ENCODE measurements at places on chromosomes 16 and 17.

GRCh38 chr16:8258523-8258922 is 331.8 kb downstream of the TMEM114 start:
- DNase-seq, result no peak

DNA sequence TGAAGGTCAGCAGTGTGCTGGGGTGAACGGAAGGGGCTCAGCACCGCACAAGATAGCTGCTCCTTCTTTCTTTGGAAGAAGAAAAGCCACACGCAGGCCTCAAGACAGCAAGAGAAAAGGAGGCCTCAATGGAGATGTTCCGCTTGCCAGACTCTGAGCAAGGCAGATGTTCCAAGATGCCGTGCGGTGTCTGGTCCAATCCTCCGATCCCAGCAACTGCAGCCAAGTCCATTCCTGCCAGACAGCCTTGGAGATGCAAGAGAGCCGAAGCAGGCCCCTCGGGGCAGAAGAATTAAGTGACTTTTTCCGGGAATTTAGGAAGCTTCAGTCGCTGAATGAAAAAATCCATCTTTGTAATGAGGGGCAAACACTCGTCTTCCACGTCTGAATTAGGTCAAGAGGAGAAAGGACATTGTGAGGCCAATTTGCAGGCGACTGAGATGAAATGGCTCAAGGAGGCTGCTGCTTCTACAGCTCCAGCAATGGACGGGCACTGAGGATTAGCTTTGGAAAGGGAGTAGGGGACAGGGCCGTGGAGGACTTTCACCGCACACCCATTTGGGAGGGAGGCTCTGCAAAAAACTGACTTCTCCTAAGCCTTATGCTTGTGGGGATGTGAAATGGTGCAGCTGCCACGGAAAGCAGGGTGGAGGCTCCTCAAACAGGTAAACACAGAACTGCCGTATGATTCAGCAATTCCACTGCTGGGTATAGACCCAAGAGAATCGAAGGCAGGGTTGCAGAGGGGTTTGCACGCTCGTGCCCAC is 44.7 kb downstream of the RPH3AL start:
- no peak for DNase-seq

DNA sequence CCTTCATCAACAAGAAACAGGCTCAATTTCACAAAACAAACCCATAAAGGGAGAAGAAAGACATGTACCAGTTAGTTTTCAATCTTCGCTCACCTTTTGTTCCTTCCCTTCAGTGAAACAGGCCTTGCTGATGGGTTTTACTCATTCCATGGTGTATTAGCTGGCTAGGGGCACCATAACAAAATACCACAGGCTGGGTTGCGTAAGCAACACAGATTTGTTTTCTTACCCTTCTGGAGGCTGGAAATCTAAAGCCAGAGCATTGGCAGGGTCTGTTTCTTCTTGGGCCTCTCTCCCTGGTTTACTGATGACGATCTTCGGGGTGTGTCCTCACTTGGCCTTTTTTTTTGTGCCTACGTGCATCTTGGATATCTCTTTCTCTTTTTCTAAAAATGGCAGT is 383.4 kb upstream of the RBFOX1 start:
- DNase-seq, result no peak

DNA sequence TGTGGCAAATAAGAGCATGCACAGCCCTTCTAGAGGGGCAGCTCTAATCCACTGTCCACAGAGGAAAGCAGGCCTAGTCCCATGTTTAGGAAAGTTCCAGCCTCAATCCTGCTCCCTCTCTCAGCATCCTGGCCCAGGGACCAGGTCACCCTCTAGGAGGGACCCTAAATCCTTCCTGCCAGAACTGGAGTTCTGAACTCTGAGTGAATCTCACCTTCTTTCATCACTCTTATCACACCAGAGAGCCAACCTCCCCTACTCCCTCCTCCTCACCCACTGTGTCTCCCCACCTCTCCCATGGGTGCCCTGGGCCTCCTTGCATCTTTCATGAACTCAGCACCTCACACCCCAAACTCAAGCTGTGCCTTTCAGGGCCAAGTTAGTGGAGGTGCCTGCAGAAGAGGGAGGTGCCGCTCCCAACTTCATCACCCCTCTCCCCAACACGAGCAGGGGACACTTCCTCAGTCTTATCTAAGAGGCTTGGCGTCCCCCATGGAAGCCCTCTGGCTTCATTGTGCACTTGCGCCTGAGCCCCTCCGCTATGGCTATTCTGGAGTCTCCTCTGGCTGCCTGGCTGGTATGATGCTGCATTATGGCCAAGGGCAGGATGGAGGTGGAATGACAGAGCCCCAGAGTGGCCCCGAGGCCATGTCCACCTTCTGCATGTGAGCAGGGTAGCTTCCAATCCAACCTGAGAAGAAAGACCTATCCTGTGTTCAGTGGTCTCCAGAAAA is 31.7 kb downstream of the PIK3R6 start:
- no peak for DNase-seq

DNA sequence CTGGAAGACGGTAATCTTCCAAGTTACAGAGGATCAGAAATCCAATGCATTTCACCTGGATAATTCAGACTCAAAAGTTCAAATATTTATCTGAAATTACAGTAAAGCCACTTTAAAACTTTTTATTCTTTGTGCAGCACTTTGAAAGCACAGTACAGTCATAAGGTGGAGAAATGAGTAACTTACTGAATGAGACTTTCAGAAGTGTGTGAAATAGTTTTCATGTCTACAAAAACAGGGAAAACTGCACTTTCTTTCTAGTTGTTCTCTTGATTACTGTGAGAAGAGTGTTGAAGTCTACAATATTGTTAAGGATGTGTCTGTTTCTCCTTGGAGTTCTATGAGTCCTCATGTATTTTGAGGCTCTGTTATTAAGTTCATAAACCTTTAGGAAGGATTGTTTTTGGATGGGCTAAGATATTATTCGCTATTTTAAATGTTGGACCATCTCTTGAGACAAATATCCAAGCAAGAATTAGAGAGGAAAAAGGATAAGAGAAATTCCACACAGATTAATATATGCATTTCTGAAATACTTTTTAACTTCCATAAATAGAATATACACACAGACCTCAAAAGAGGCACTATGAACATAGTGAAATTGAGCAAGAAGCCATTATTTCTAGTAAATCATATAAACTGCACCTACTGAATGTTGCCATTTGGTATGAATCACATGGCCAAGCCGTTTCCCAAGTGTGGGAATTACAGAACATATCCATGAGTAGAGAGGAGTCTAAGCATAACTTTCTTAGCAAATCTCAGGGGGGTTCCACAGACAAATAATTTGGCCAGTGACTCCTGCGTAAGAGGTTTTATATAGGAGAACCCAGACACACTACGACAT is 83.6 kb upstream of the PLEKHM1 start:
- no peak for DNase-seq

GRCh38 chr17:40538936-40539705 is 26.2 kb downstream of the CCR7 start:
- no peak for DNase-seq

DNA sequence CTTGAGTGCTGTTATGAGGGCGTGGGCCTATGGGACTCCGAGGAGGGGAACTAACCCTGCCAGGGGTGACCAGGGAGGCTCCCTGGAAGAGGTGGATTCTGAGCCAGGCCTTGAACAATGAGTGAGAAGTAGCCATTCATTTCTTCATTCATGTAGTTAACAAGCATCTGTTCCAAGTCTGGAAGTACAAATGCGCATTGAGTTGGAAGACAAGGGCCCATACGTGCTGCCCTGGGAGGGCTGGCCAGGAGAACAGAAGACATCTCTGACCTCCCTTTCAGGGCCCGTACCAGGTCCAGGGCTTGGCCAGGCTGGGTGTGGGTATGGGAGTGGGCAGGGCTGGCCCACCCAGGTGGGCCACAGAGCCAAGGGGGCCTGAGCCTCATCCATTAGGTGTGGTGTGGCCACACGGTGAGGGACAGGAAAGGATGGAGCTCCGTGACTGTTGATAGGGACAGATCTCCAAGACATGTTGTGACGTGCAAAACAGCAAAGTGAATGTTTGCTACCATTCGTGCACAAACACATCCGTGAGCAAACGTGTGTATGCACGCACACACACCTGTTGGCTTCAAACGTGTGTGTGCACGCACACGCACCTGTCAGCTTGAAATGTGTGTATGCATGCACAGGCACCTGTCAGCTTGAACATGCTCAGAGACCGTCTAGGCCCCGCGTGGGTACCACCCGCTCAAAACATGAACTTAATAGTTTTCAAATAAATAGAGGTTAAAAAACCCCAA is 46.8 kb downstream of the ZDHHC7 start:
- DNase-seq, result no peak

GRCh38 chr16:83137894-83138293 is 511.1 kb downstream of the CDH13 start:
- DNase-seq, result no peak

- no peak for DNase-seq
Observed at GRCh38 chr17:5583426-5584382, 605 bp downstream of the NLRP1 start.

- DNase-seq, result no peak
Observed at GRCh38 chr16:24685539-24686432, 43.7 kb upstream of the TNRC6A start.

DNA sequence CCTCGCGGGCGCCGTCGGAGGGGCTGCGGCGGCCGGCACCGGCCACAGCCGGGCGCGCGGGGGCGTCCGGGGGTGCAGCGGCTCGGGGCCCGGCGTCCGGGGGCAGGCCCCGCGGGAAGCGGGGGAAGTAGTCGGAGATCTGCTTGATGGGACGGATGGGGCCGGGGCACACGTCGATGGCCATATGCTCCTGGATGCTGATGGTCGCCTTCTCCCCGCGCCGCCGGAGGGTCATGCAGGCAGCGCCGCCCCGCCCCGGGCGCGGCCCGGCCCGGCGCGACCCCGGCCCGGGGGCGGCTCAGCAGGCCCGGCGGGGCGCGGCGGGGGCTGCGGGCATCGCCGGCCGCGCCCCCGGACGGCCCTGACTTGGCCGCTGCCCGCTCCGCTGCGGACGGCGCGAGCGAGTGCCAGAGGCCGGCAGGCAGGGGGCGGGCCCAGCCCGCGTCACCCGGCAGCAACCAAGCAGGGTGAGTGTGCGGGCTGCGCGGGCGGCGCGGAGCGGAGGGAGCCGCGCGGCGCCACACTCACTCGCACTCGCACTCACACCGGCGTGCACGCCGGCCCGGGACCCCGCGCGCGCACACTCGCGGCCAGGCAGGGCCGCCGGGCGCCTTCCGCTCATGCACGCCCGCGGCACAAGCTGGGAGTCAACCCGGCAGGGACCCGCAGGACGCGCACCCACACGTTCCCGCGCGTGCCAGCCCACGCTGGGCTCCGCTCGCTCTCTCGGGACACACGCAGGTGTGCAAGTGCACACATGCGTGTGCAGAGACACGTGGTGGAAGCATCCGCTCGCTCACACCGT is at the start of gene DOC2B:
TSS of gene DOC2B (minus strand) at position 406 of the 805 bp plus-strand sequence. CDS start at position 235, 171 bp downstream.
- DNase-seq, result no peak

DNA sequence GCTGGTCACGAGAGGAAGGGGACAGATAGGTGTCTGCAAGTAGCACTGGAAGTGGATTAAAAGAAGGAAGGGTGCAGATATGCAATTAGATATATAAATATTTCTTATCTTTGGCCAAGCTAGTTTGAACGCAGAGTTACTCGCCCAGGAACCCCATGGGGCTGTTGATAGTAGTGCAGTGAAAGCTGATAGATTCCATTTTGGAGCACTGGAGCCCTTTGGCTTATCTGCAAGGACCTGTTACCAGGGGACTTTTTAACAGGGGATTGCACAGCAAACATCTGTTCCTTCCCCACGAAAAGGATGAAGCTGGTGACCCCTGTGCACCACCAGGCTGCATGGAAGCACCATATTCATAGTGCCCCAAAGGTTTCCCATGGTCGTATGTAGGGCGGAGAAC is 218.7 kb downstream of the SHISA9 start:
- no peak for DNase-seq

DNA sequence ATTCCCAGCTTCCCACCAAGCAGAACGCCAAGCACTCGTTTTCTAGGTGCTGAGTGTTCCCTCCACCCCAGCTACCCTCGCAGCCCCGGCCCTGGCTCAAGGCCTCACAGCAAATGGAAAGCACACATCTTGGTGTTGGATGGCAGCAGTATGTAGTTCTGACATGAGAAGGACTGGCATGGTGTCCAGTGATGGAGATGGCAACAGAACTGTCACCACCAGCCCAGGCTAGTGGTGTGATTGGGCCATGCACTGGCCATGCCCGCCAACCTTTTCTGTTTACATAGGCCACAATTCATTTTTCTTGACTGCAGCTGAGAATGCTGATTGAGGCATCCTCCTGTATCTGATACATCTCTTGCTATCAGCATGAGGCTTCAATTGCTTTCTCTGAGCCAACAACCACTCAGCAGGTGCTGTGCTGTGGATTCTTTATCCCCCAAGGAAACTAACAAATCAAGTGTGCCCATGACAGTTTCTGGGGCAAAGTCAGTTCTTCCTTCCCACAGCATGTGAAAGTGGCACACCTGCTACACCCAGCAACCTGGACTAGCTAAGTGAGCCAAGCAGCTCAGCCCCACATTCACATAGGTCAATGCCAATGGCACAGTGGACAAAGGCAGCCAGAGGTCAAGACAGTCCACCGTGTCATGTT is 3.8 kb downstream of the SLC12A4 start:
- DNase-seq, result no peak

DNA sequence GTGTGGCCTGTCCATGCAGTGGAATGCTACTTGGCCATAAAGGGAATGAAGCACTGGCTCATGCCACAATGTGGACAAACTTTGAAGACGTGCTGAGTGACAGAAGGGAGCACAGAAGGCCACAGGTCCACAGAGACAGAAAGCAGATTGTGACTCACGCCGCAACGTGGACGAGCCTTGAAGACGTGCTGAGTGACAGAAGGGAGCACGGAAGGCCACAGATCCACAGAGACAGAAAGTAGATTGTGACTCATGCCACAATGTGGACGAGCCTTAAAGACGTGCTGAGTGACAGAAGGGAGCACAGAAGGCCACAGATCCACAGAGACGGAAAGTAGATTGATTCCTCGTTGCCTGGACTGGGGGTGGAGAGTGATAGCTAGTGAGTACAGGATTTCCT is 19.2 kb downstream of the ZC3H18 start:
- DNase-seq, result no peak

- DNase-seq, result no peak
Observed at GRCh38 chr16:72901000-72901627, 146.8 kb downstream of the ZFHX3 start.

DNA sequence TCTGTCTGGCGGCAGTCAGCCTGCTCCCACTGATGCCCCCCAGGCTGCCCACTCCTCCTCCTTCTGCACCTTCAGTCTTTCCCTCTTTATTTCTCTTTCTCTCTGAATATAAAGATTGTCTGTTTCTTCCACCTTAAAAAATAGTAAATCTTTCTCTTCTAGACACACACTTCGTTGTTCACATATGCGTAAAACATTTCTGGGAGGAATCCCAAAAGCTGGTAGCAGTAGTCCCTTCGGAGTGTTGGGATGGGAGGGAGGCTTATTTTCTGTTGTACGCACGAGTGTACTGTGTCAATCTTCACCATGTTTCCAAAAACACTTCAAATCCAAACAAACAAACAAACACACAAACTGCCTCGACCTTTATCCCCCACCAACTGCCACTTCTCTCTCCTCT is 9.9 kb downstream of the OSBPL7 start:
- DNase-seq, result no peak

- DNase-seq, result no peak
Observed at GRCh38 chr17:17028878-17029535, 13.2 kb upstream of the MPRIP start.

GRCh38 chr17:39899215-39899614 is 19.2 kb downstream of the GSDMB start:
- DNase-seq, result no peak

Data from NAMALWA (cell line).